ENCODE measurements at places on chromosomes 4 and X.

DNA sequence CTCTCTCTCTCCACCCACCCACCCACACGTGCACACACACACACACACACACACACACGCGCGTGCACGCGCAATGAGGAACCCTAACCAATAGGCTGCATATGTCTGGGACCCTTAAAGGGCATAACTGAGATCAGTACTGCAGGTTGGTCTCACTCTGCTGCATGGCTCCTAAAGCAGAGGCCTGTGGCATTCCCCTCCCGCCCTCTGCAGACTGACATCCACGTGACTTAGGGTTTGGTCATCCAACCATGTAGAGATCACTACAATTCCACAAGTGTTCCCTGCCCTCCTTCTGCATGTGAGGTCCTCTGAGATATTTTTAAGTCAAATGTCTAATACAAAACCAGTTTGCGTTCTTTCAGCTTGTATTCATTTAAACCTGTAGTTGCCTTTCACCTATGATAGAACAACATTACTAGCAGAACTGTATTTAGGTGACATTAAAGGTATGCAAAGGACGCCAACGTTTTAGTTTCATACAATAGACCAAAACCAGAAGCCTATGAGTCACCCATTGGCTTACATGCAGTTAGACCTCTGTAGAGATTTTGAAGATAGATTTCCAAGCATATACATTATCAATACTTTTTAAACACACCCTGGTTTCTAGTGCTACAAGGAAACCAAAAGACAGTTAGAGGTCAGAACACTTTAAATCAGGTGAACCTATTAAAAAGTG, 10.1 kb downstream of the XAGE5 start:
- DNase-seq = no peak

- no peak for DNase-seq
Observed at GRCh38 chr4:146292508-146292907, 78.2 kb downstream of the REELD1 start.

DNA sequence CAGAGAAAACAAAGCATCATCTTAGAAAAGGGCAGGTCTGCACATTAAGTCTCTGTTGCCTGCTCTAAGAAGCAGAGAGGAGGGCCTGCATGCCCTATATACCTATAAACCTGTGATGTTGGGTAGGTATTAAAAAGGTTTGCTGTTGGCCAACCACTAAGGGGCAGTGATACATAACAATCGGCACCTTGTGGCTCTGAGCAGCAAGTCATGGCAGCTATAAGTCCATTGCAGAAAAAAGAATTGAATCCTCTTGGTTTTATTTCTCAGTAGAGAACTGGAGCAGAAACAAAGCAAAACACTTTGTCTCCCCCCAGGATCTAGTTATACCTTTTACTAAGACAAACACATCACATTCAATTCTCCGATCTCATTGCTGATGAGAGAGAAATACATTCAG, 1364.4 kb downstream of the STIM2 start:
- DNase-seq = no peak

GRCh38 chr4:187212446-187213080, 488.9 kb upstream of the FAT1 start:
- no peak for DNase-seq

- no peak for DNase-seq
Observed at GRCh38 chr4:42391981-42392380, 5.3 kb upstream of the SHISA3 start.

DNA sequence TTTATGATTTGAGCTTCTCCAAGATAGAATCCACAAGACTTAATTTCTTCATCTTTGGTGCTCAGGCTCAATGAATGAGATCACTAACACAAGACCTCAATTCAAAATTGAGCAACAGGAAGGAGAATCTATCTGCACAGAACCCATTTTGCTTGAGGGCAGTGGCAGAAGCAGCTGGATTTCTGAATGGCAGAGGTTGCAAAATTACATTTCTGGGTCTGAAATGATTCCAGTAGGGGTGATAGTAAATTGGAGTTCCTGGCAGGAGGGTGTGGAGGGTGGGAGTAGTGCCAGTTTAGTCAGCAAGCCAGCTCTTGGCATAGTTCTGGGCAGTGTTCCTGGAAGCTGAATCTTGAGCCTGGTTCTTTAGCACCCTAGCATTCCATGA, 281.1 kb downstream of the SLC7A11 start:
- DNase-seq = no peak

GRCh38 chrX:39309018-39309635, 507.9 kb downstream of the MID1IP1 start:
- DNase-seq = peak; percentile 43

DNA sequence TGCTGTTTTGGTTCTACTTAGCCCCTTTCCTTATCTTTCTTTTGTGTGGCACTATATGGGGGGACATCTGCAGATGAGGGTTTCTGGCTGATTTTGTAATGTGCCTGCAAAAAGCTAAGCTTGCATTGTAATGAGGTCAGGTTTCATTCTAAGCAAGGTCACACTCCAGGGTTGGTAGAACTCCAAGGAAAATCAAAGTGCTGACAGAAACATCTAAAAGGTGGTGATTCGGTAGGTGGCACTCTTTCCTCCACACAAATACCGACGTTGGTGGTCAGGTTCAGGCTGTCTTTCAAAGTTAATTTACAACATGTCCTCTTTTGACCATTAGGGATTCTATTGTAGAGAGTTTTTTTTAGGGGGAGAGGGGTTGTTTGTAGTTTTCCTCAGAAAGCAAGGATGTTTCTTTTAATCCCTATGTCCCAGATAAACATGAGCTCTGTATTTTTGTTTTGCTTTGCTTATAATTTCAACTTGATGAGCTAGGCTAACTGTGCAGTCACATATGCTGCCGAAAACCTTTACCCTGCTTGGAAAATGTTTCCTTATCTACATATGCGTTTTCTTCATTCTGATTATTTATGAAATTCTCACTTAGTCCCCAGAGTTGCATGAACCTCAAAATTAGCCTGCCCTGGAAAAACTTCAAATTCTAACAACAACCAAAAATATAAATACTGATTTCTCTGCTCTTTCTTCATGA, 434.2 kb downstream of the PPARGC1A start:
- no peak for DNase-seq

DNA sequence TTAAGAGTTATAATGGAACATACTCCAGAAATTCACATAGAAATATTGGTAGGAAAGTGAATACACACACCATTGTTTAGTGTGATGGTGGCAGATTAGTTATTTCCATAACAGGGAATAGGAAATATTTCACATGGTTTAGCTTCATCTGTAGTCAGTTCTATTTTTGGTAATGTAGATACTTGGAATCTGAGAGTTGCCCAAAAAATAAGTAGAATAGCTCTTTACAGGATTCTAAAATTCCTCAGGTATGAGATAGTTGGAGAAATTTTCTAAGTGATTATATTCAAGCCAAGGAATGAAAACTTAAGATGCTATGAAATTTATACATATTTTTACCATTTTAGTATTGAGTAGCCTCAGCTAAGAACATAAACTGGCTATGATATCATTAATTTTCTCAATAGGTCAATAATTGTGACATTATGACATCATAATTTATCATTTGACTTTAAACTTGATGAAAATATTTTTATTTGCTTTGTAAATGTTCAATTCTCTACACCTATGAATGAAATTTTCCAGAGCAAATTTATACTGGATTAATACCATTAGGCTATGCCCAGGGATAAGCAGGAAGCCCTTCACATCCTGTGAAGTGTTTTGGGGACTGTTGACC, 35.8 kb downstream of the CPEB2 start:
- no peak for DNase-seq

DNA sequence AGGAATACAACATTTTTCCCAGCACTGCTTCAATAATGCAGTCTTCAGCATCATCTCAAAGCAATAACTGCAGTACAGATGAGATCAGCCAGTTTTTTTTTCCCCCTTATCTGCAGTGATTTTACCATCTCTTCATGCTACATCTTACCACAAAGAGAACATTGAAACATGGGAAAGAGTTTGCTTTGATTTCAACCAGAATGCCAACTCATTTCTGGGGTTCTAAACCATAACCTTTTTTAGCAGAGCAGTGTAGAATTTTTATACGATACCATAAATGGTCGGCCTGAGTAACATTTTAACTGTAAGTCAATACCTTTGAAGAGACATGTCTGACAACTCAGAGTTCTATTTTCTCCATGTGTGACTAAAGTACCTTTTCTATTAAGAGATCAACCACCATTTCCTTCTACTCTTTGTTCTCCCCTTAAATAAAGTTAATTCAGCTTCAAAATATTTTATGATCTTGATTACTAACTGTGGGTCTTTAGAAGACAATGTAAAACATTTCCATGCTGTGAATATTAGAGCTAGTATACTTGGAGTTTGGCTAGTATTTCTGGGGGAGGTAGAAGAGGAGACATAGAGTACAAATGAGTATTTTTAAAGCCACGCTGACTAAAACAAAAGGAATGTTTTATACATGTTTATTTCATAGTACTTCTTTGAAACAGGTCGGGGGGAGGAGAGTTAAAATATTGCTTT, 69.1 kb downstream of the TET2 start:
- no peak for DNase-seq

DNA sequence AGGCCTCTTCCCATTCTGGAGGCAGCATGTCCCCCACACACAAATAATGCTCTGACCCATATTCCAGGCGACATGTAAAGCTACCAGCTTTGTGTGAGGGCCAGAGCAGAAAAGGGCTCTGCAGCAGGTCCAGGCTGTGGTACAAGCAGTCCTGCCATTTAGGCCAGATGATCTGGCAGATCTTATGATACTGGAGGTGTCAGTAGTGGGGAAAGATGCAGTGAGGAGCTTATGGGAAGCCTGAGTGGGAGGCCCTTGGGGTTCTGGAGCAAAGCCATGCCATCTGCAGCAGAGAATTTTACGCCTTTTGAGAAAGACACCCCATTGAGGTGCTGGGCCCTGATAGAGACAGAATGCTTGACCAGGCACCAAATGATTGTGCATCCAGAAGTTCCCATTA, 7.7 kb downstream of the SYN1 start:
- DNase-seq = no peak

DNA sequence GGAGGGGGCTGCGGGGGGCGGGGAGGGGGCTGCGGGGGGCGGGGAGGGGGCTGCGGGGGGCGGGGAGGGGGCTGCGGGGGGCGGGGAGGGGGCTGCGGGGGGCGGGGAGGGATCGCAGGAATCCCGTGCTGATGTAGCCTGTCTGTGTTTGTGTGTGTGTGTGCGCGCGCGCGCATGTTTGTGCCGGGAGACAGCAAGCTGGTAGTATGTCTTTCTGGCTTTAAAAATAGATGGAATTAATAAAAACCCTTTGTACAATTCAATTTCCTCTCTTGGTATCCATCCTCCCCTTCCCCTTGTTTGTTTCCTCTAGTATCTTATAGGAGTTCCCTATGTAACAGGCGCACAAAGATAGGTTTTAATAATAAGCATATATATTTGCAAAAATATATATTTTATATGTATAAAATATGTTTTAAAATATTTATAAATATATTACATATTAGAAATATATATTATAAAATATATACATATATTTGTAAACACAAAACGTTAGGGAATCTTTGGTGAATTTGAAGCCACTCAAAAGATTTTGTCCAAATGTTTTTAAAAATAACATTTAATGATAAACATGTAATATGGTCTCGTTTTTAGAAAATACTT, 782 bp downstream of the ARHGAP24 start:
- DNase-seq = no peak

DNA sequence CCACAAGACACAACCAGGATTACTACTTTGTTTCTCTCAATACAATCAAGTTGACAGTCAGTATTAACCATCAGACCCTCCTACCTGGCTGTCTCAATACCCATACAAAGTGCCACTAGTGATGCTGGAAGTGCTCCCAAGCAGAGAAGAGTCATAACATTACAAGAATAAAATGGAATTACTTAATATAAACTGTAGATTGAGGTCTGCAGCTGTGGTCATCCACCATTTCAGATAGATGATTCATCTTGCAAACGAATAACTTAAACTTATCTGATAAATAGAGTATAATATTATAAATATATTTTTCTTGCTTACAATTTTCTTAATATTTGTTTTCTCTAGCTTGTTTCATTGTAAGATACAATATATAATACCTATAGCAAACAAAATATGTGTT, 1034.2 kb upstream of the PCDH10 start:
- DNase-seq = no peak

DNA sequence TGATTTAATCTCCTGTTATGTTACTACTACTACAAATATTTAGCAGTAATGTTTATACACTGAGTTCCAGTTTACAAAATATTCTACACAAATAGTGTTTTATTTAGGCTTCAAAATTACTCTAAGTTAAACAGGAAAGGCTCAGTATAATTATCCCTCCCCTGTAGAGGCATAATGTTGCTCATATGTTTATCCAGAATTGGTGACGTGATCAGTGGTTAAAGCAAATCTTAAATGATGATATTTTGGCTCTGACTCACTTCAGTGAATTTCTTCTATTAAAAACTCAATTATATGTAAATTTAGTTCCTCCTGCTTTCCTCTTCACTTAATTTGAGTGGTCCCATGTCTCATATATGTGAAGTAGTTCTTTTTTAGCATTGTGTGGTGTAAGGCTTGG, 438.5 kb downstream of the ADGRL3 start:
- DNase-seq = no peak

DNA sequence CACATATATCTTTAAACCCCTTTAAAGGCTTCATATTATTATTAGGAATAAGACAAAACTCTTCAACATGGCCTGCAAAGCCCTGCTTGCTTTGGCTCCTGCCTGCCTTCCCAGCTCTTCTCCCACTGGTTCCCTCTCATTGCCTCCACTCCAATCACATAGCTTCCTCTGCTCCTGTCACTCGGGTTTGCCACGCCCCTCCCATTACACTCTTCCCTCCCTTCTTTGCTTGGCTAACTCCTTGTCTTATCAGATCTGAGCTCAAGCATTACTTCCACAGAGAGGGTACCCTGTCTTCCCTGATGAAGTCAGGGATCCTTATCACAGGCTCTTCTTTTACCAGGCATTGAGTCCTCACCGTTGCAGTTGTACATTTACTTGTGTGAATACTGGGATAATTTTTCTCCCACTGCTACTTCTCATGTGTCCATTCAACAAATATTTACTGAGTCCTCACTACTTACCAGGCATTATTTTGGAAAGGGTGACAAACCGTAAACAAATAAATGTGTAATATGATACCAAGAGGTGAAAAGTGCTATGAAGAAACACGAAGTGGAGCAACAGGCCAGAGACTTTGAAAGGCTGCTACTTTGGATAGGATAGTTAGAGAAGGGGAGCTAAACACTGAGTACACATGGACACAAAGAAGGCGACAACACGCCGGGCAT, 3.2 kb upstream of the VGLL1 start:
- DNase-seq = no peak

GRCh38 chr4:113586072-113586471, 175.5 kb downstream of the CAMK2D start:
- no peak for DNase-seq

DNA sequence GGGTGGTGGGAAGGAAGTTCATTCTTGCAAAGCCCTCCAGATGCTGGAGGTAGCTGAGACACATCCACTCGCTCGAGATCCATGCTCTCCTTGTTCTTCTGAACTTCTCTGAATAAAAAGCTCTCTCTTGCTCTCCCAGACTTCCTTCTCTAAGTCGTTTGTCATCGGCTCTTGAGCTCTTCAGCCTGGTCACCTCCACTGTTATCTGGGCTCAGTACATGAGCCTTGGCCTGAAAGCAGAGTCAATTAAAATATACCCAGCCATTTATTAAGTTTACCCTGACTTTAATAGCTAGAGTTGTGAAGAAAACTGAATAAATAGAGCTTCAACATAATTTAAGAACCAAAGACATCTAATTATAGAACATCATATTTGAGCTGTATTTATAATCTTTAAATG, 99.0 kb downstream of the CPE start:
- no peak for DNase-seq

- peak; percentile 13 for DNase-seq
Observed at GRCh38 chr4:142656178-142656577, 189.9 kb downstream of the INPP4B start.
